Epithelial cell of esophagus (primary cell): ENCODE measurements at places on chromosomes 11 and 22.
A peak's percentile ranks its signal among the peaks of the same experiment; 100 is the strongest.

- no peak for DNase-seq
These were observed 10.6 kb upstream of the XBP1 start for GRCh38 chr22:28810821-28811491.

GRCh38 chr11:115616971-115617370 lies 112.8 kb upstream of the CADM1 start:
- DNase-seq, result no peak

DNA sequence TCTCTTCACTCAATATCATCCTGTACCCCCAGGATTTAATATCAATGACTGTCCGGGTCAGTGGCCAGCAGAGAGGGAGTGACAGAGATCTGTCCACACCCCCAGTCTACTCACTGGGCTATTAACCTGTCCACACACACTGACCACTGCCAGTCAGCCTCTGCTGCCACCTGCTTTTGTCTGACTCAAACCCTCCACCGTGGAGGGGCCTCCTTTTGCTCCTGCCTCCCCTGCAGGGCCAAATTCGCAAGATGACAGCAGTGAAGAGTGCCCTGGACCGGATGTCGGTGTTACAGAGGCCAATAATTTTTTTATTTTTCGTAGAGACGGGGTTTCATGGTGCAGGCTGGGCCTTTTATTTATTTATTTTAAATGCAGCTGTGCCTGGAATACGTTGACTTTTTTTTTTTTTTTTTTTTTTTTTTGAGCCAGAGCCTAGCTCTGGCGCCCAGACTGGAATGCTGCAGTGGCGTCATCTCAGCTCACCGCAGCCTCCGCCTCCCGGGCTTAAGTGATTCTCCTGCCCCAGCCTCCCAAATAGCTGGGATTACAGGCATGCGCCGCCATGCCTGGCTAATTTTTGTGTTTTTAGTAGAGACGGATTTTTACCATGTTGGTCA lies 5.1 kb downstream of the PDXP start:
- no peak for DNase-seq

DNA sequence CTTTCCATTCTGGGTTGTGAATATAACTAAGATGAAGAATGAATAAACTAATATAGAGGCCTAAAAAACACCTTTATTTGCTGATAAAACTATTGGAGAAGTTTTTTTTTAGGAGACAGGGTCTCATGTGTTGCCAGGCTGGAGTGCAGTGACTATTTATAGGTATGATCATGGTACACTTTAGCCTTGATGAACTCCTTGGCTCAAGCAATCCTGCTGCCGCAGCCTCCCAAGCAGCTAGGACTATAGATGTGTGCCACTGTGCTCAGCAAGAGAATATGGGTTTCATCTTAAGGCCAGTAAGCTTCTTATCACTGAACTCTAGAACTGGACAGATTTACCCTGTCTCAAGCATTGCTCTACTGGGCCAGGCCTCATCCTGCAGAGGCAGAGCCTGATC lies 26.6 kb downstream of the CCDC90B start:
- no peak for DNase-seq

DNA sequence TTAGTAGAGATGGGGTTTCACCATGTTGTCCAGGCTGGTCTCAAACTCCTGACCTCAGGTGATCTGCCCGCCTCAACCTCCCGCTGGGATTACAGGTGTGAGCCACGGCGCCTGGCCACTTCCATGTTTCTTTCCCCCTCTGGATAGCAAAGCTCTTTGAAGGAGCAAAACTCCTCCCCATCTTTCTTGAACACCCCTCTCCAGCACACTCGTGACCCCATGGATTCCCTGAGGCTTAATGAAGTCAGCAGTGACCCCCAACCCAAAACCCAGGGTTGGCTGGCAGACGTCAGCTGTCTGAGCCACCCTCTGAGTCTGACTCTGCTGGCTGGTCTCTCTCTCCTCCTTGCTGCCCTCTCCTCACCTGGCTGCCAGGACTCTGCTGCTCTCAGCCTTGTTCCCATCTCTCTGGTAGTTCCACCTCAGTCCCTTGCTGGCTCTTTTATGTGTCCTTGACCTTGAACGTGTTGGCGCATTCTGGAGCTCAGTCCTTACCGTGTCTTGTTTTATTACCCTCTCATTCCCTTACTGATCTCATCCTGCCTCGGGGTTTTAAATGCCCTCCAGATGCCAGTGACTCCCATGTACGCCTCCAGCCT lies 44.5 kb downstream of the PARVG start:
- no peak for DNase-seq

DNA sequence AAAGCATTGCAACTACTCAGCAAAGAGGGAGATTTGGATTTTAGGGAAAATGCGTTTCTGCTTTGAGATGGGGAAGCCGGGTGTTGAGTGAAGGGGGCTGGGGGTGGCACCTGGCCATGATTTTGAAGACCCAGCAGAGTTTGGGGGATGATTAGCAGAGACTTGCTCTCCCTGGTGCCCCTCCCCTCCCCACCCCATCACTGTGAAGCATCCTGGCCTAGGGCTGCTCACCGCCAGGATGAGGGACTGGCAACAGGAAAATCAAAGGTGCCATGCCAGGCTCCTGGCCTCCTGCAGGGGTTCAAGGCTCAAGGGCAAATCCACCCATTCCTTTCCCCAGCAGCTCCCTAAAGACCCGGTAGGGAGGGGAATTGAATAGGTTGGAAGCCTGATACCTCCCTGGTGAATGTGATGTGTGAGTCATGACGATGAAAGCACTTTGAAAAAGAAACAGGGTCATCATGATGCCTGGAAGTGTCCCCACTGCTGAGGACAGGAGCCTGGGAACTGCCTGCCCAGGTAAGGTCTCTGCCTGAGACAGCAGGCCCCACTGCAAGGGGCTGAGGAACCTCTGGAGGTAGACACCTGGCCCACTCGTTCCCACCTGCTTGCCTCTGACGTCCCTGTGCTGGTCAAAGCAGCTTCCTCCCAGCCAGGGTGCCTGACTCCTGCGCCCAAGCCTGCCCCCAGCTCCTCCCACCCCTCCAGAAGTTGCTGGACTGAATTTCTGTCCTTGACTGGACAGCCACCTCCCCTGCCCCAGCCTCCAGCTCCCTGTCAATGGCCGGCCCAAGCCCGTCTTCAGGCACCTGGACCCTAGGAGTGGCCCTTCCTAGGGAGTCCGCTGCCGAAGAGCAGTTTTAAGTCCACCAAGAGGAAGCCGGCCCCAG lies 1.7 kb downstream of the CHST1 start:
- DNase-seq, result peak; percentile 22

DNA sequence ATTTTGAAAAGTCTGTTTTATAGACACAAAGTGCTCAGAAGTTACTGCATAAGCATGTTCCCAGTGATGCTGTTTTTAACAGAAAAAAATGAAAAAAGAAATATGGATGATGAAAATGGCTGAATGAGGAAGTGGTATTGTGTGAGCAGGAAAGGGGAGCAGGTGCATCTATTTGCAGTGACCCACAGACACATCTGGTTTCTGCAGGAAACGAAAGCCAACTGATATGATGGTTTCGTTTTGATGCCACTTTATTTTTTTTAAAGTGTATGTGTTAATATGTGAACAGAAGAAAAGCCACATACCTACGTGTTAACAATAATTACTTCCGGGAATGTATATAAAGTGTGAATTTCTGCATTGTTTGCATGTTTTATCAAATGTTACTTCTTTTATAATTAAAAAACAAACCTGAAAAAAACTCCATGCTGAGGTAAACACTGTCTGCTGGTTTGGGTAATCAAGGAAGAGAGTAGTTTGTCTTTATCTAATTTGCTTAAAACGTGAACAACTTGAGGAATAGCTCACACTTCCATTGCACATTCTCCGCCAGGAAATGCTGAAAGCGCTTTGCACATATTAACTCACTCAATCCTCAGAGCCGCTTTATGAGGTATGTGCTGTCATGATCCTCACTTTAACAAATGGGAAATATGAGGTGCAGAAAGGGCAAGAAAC lies 1335.9 kb downstream of the TBC1D22A start:
- DNase-seq, result no peak

- DNase-seq, result no peak
These were observed 829.6 kb downstream of the KCNA4 start for GRCh38 chr11:29187215-29187614.

- DNase-seq, result no peak
These were observed 602.2 kb downstream of the BUD13 start for GRCh38 chr11:116170526-116171120.

- peak; percentile 33 for DNase-seq
These were observed 4.5 kb upstream of the CYB5R2 start for GRCh38 chr11:7677796-7678201.

- DNase-seq, result peak; percentile 4
These were observed 51.2 kb upstream of the ELF5 start for GRCh38 chr11:34564807-34565241.

DNA sequence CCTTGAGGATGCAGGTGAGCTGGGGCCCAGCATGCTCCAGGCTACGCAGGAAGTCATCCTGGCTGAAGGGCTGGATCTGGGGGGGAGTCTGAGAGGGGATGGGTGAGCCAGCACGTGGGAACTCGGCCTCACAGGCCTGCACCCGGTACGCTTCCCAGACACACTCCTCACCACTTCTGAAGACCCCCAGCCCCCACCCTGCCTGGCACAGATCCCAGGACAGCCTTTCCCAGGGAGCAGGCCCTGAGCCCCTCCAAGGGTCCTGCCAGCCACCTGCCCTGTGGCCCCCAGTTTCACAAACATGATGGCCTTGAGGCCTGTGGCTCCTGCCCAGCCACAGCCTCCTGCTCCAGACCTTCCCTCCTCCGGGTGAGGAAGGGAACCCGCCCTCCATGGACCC lies 5.6 kb upstream of the PLXNB2 start:
- DNase-seq, result no peak

- no peak for DNase-seq
These were observed 281.9 kb upstream of the ISX start for GRCh38 chr22:34784056-34784455.

- peak; percentile 89 for DNase-seq
These were observed 461 bp upstream of the EED start for GRCh38 chr11:86244063-86244521.

DNA sequence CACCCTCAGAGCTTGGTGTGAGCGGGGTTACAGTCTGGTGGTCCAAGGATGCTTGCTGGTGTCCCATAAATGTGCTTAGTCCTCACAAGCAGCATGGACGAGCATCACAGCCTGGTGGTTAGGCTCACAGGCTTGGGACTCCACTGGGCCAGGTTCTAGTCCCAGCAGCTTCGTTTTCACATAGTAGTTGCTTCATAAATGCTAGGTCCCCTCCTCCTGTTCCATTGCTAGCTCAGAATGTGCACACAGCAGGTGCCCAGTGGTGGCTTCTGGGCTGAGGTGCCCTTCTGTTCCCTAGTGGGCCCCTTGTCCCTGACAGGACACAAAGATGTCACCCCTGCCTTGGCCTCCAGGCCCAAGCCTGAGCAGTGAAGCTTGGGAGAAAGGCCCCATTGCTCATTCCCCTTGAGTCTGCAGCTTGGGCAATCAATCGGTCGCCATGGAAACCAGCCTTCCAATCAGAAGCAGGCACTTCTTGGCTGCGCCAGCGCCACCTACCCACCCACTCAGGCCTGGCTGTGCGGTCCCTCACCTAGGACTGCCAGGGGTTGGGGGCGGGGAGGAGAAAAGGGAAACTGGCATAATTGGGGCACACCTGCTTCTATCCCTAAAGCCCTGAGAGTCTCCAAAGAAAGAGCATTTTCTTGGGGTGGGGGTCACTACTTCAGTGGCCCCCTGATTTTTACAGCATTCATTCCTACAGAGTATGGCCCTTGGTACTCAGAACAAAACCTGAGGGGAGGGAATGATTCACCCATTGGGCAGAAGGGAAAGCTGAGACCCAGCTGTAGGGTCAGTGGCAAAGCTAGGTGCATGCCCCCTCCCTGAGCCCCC lies 48.1 kb downstream of the CYTH4 start:
- peak; percentile 93 for DNase-seq

DNA sequence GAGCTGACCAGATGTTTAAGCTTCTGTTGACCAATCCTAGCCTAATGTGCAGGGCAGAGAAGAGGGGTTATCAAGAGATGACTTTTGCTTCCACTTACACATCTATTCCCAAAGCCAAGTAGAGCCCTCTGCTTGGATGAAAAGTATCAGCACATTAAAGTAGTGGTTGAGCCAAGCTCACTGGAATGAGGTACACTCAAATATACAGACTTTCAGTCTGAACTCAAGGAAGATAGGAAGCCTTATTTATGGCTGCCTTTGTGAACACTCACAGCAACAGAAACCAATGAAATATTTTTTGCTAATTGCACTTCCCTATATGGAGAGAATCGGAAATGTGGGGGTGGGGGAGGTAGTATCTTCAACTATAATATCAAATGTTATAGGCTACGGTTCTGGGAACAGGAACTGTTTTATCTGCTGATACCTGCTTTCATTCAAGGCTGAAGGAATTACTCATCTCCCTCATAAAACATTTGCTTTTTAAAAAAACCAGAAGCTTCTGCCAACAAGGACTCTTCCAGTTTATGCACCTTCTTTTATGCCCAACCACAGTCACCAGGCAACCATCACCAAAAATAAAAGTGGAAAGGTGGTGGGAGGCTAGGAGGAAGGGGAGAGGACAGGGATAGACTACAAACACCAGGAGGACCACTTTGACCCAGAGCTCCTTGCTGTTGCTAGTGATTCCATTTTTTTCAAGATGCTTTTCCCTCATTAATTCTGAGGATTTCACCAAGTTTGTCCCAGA lies 91.2 kb downstream of the CLPB start:
- DNase-seq, result no peak

DNA sequence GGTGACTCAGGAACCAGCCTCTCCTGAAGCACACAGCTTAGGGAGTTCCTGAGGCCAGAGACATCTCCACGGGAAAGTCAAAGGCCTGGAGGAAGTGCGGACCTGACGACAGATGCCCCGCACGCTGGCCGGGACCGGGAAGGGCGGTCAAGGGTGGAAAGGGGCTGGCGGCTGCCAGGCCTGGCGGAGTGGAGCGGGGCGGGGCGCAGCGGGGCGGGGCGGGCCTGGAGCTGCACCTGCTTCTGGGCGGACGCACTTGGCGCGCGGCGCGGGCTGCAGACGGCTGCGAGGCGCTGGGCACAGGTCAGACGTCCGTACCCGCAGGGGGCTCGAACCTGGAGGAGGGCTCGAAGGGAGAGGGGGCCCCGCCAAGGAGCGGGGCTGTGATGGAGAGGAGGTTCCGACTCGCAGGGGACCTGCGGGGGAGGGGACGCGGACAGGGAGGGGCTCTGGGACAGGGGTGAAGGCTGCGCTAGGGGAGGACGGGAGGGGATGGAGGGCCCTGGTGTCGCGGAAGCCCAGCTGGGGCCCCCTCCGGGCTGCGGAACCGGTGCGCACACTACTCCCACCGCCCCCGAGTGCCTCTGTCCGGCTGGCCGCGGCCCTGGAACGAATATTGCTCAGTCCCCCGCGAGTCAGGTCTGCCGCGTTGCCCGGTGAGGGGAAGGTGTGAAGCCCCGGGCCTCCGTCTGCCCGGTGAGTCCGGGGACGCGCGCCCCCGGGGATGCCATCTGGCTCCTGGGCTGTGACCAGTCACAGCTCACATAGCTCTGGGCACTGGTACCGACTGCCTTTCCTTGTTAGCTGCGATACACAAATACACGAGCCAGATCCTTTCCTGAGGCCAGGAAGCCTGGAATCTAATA lies at the start of gene TMEM45B:
Gene TMEM45B, plus strand, starts transcription at position 253 of the 866 bp plus-strand sequence. CDS start 36,635 bp downstream, outside the sequence.
- no peak for DNase-seq

- DNase-seq, result no peak
These were observed 3.6 kb downstream of the DUSP8 start for GRCh38 chr11:1568441-1568911.

- no peak for DNase-seq
These were observed 2.2 kb downstream of the PLEKHB1 start for GRCh38 chr11:73648571-73649046.
